Sciatic nerve (tissue), 2 donors: ENCODE measurements at places on chromosomes 3 and 15.

GRCh38 chr3:46537316-46537715 lies 28.8 kb downstream of the LRRC2 start:
- DNase-seq = no peak

- no peak for DNase-seq
Observed at GRCh38 chr3:123150449-123151215, 51.1 kb upstream of the SEC22A start.

DNA sequence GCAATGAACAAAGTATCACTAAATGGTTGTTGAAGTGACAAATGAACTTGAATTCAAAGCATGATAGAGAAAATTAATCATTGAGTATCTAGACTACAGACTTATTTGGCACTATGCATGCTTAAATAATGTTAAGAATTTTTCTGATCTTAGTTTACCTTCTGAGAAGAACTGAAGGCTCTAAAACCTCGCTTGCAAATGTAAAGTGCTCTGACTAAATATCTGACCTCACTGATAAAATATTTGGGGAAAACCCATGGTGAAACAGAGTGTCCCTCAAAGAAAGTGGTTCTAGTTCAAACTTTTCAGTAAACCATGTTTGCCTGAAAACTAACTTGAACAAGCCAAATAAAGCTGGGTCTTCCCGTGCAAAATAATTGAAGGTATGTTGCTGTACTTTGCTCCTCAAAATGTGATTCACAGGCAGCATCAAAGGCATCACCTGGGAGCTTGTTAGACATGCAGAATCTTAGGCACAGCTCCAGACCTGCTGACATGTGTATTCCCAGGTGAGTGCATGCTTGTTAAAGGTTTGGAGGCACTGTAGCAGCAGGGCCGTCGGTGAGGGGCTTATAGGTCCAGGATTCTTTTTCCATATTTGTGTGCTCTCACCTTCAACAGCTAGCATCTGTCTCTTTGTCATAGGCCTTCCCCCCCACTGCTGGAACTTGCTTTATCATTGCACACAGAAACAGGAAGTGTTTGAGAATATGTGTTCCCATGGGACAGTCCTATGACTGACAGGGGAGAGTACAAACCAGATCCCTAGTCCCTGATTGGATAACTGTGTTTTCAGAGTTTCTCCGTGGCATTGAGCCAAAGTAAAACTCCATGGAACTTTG lies 524.2 kb upstream of the LMCD1 start:
- DNase-seq = no peak

GRCh38 chr3:173615661-173616060 lies 218.1 kb downstream of the NLGN1 start:
- no peak for DNase-seq

DNA sequence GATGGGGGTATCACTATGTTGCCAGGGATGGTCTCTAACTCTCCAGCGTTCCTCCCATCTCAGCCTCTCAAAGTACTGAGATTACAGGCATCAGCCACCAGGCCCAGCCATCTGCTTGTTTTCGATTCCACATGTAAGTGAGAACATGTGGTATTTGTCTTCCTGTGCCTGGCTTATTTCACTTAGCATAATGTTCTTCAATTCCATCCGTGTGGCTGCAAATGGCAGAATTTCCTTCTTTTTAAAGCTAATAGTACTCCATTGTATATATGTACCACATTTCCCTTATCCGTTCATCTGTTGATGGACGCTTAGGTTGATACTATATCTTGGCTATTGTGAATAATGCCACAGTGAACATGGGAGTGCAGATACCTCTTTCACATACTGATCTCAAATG lies 70.6 kb downstream of the ASB7 start:
- no peak for DNase-seq

DNA sequence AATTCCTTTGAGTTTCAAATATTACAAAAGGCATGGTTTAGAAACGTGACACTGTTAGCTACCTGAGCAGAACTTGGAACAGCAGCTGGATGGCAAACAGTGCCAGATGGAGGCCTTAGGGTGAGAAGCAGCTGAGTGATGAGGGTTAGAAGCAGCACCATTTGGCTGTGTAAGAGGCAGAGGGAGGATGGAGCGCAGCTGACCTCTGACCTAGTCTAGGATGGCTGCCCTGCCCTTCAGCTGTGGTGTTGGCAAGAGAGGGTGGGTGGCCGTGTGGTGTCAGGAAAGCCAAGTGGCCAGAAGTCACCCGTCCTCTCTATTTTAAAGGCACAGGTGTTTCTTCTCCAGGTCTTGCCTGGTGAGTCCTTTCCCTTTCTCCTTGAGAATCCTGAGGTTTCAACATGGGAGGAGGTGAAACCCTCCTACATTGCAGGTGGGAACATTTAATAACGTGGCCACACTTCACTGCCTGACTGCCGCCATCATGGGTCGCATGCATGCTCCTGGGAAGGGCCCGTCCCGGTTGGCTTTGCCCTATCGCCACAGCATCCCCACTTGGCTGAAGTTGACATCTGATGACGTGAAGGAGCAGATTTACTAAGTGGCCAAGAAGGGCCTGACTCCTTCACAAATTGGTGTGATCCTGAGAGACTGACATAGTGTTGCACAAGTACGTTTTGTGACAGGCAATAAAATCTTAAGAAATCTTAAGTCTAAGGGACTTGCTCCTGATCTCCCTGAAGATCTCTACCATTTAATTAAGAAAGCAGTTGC lies 17.6 kb downstream of the BCL2L10 start:
- no peak for DNase-seq

- DNase-seq = no peak
Observed at GRCh38 chr3:50078622-50079021, 10.1 kb upstream of the RBM5 start.

DNA sequence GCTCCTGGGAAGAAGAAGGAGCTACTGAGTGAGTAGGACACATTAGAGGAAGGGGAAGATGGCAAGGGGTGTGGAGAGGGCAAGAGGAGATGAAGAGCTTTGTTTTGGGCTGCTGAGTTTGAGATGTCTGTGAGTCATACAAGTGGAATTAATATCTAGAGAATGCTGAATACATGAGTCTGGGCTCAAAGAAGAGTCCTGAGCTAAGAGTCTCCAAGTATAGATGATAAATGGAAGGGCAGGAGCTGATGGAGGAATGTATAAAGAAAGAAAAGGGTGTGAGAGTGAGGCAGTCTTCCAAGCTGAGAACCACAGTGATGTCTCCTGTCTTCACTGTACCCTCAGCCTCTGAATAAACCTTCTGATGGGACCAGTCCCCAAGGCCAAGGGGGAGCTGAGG lies 205.5 kb upstream of the MRPL3 start:
- DNase-seq = no peak

- DNase-seq = no peak
Observed at GRCh38 chr3:139119331-139120025, 74.8 kb upstream of the PRR23C start.

DNA sequence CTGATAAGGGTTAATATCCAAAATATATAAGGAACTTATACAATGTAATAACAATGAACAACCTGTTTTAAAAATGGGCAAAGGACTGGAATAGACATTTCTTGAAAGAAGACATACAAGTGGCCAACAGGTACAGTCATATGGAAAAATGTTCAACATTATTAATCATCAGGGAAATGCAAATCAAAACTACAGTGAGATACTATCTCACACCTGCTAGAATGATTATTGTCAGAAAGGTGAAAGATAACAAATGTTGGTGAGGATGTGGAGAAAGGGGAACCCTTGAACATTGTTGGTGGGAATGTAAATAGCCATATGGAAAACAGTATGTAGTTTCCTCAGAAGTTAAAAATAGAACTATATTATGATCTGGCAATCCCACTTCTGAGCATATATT lies 20.4 kb downstream of the GOLM2 start:
- no peak for DNase-seq

DNA sequence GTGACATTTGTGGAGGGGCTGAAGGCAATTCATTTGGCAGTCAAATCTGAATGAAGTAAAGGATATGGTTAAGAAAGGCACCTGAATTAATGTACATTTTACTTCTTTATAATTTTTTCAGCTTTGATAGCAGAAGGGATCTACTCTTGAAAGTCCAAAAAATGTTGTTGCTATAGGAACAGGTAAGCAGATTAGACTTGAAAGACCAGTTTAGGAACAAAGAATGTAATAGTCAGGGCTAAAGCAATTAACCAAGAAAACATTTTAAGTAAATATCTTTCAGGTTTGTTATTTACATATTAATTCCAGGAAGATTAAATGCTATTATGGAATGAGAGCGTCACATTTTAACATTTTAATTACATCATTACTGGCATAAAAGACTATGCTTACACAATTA lies 1.1 kb downstream of the ATP13A4 start:
- no peak for DNase-seq

- no peak for DNase-seq
Observed at GRCh38 chr3:168251371-168251770, 155.6 kb upstream of the GOLIM4 start.

DNA sequence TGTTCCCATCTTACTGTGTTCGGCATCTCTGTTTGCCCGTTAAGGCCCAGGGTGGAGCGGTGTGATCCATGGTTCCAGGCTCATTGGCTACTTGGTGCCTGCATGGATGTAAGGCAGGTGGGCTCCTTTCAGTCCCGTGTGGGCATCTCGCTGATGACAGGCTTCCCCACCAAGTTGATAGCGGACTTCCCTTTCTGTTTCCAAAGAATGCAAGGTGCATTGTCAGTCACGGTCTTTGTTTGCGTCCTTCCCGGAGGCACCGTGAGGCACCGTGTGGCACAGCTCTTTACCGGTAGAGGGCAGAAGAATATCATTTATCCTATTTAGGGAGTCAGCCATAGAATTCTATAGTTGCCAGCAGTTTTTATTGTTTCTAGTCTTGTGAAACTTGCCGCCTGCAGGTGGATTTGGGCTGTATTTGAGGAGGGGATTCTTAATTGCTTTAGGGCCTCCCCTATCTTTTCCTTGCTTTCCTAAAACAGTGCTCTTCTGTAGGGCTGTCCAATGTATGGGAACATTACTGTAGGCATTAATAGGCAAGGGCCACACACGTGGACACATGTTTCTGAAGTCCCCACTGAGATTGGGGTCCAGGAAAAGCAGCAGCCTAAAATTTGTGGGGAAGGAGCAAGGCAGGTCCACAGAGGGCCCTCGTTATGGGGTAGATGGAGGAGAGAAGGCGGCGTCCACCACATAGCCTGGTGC lies 244.1 kb downstream of the SLCO3A1 start:
- DNase-seq = no peak

DNA sequence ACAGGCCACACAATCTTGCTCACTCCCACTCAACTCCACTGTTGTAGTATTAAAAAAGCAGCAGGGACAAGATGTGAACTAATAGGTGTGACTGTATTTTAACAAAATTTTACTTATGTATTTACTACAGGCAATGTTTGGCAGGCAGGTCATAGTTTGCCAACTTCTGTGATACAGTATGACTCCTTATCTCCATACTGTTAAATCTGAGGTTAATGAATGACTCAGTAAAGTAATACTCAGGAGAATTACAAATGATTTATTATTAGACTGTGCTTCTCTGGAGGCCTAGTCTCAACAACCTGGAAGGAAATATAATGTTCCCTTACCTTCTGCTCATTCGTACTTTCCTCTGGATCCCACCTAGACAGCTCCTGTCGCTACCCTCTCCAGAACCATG lies 258.6 kb upstream of the KCNMB2 start:
- DNase-seq = no peak

GRCh38 chr15:86911022-86911421 lies 831.4 kb downstream of the AGBL1 start:
- no peak for DNase-seq

DNA sequence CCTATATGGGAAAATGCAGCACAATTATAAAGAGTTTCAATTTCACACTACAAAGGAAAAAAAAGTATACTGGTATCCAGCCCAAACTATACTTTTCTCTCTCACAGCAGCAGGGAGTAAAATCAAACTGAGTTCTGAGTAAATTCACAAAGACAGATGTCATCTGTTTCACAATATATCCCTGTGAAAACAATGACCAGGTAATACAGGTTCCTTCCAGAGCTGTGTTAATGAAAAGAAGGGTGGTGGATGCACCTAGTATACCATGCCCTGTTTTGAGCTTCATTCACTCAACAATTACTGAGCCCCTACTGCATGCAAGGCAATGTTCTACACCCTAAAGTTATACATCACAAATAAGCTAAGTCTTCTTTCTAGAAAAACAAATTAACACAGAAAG lies 108.5 kb downstream of the TJP1 start:
- DNase-seq = no peak

GRCh38 chr3:101512646-101513418 lies at the start of gene SENP7:
TSS of gene SENP7 (minus strand) at chr3:101513212. CDS start at chr3:101513130, 82 bp downstream.
- DNase-seq = peak; percentile 92

GRCh38 chr15:58469432-58470353 lies 37.9 kb downstream of the LIPC start:
- DNase-seq = no peak

GRCh38 chr15:39788800-39789565 lies 6.3 kb upstream of the FSIP1 start:
- no peak for DNase-seq
